T-helper 2 cell treated with Interferon-gamma antibody and Interleukin-4, amounts not matched to agents 100 ng/mL and 5 ng/mL, for 36 hours (primary cell): ENCODE measurements at places on chromosomes 11 and 22. TPM values are rescaled to one million over a fixed set of nuclear protein-coding genes. Genes with fewer than 3 reads are reported as not detected.

The ASCL2 gene
- total RNA-seq: 0.09 and 0.11 TPM in 2 replicates

The OR6A2 gene
- total RNA-seq: 0.23 TPM in 2 replicates

The CHEK1 gene
- 94.4 and 98.8 TPM in 2 replicates for total RNA-seq

The SPA17 gene
- 2.3 and 2.7 TPM in 2 replicates for total RNA-seq

The PTPRCAP gene
- 308 and 324 TPM in 2 replicates for total RNA-seq

The LMNTD2 gene
- total RNA-seq: 1.6 and 2.4 TPM in 2 replicates

The TRIM29 gene
- total RNA-seq: not detected in 2 replicates

The ACR gene
- total RNA-seq: not detected in 2 replicates

The ALKBH3 gene
- total RNA-seq: 27.2 and 32.4 TPM in 2 replicates

The OR2AG2 gene
- 0.18 and 0.25 TPM in 2 replicates for total RNA-seq

The MISFA gene
- total RNA-seq: 2.2 and 2.6 TPM in 2 replicates
